ENCODE measurements at places on chromosomes 12 and 14.

- DNase-seq: no peak
These were observed 8.3 kb upstream of the VDR start for GRCh38 chr12:47913081-47913480.

DNA sequence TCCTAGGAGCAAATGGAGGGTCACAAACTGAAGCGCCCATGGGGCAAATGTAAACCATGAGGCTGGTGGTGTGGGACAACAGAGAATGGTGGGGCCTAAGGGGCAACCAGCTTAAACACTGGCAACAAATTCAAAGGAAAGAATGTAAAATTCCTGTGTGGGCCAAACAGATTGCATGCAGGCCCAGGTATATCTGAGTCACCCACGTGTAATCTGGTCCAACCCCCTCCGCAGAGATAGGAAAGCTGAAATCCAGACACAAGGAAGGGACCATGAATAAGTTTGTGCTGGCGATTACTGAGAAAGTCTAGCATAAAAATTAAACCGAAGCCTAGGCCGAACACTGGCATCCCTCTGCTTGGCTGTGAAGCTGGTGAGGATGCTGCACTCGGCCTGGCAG, 71.6 kb downstream of the ITPK1 start:
- no peak for DNase-seq

DNA sequence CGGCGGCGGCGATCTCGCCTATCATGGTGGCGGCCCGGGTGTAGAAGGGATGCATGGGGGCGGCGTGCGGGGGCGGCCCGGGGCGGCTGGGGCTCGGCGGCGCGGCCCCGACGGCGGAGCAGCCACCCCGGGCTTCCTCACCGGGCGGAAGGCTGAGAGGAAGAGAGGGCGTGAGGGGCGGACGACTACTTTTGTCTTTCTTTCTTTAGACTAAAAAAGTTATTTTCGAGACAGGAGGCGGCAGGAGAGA, 240 bp downstream of the BTG1 start:
- DNase-seq: no peak

DNA sequence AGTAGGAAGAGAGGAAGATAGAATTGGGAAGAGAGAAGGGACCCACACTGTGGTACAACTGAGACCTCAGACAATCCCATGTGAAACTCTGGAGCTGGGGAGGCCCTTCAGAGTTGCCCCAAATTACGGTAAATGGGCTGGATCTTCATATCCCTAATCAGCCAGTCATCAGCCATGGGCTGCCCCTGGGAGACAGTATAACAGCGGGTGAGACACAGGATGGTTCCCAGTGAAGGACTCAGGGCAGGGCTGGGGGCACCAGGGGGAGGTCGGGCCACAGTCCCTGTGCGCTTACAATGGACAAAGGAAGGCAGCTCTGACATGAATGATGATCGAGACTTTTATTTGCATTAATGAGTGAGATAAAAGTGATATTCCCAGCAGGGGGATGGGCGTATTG, 74.2 kb upstream of the BDKRB2 start:
- no peak for DNase-seq

- peak; percentile 39 for DNase-seq
These were observed 26.6 kb downstream of the NUP37 start for GRCh38 chr12:102093319-102093718.

- DNase-seq: no peak
These were observed 32.8 kb downstream of the CCDC91 start for GRCh38 chr12:28223025-28223554.

DNA sequence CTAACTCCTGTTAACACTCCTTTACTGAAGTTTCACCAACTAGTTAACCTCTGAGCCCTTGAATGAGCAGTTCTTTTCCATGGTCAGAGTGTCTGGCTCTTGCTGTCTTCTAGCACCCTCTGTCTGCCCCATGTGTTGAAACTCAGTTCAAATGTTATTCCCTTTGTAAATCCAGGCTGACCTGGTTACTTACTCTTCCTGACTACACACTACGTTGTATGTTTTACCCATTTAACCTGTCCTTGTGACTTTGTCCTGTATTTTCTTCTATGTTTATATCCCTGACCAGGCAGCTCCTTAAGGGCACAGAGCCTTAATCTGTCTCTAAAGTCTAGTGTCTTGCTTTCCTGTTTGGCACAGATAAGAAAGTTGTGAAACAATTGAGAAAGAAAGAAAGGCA, 389.0 kb upstream of the RPL10L start:
- DNase-seq: peak; percentile 6

Measured in astrocyte (in vitro differentiated cells and primary cell).